ENCODE measurements at places on chromosomes 4 and X. TPM values are rescaled to one million over a fixed set of nuclear protein-coding genes. Genes with fewer than 3 reads are reported as not detected.

DNA sequence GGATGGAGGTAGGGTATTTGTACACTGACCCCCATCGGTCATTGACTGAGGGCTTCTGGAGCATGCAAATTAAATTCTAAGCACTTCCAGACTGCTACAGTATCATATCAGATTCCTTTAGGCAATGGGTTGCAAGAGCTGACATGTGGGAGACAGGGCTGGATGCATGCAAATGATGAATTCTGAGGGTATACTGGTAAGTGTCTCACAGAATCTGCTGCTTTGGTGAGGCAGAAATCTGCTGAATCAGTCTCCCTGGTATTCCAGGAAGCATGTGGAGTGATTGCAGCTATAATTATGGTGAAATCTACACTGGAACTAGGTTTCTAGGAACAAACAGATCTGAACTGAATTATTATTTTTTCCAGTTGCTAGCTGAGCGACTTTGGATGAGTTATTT, 684.9 kb upstream of the MAGEB2 start:
- H3K4me3 ChIP-seq = no peak overlapping the region
- no peak overlapping the region for H3K27ac ChIP-seq
- H3K27me3 ChIP-seq = peaks cover 3% of the 10 kb centered on the region
- DNase-seq = no peak
- no peaks in the 10 kb centered on the region for H3K36me3 ChIP-seq
- no peaks in the 10 kb centered on the region for H3K4me1 ChIP-seq

- no peak for DNase-seq
- peaks cover 5% of the 10 kb centered on the region for H3K27me3 ChIP-seq
- H3K4me1 ChIP-seq = peaks cover 7% of the 10 kb centered on the region
- no peaks in the 10 kb centered on the region for H3K36me3 ChIP-seq
- H3K4me3 ChIP-seq = no peak overlapping the region
These were observed 119.5 kb upstream of the LIMCH1 start for GRCh38 chr4:41418444-41418843.

GRCh38 chr4:22324422-22324821, 191.4 kb downstream of the ADGRA3 start:
- H3K27me3 ChIP-seq = no peaks in the 10 kb centered on the region
- no peak overlapping the region for H3K27ac ChIP-seq
- no peak overlapping the region for H3K4me3 ChIP-seq

- H3K27me3 ChIP-seq = no peaks in the 10 kb centered on the region
- H3K27ac ChIP-seq = no peak overlapping the region
- H3K4me1 ChIP-seq = no peaks in the 10 kb centered on the region
These were observed 13.3 kb downstream of the CETN2 start for GRCh38 chrX:152817078-152817764.

DNA sequence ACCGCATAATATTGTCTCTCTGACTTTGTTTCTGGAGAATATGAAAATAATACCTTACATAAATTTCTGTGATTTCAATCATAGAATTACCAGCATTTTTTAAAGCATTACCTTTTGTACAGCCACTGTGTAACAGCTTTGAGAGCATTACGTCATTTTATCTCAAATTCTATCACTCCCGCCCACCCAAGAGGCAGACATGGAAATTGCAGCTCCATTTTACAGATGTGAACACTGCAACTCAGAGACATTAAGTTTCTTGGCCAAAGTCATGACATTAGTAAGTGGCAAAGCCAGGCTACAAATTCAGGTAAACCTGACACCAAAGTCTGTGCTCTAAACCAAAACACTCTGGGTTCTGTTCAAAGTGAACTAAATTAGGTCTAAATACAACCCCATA, 33.6 kb upstream of the KDR start:
- DNase-seq = no peak
- H3K4me3 ChIP-seq = no peak overlapping the region
- H3K27ac ChIP-seq = no peak overlapping the region
- H3K4me1 ChIP-seq = no peaks in the 10 kb centered on the region

- H3K4me3 ChIP-seq = no peak overlapping the region
- H3K27ac ChIP-seq = no peak overlapping the region
- DNase-seq = no peak
- peaks cover 31% of the 10 kb centered on the region for H3K27me3 ChIP-seq
These were observed 28.2 kb upstream of the RASSF6 start for GRCh38 chr4:73648478-73648877.

DNA sequence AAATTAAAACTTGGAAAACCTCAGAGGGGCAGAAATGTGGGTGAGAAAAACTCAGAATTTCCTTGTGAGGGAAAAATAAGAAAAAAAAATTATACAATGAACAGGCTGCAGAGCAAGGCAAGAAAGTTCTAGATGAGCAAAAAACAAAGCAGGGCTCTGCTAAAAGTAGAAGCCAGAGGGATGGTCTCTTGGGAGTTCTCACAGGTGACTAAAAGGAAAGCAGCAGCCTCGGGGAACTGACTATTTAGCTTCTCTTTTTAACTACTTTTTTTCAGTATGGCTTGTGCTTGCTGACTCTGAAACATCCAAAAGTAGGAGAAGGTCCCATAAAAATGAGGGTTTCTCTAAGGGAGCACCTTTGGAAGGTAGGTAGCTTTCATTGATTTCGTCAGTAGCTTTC, 36.4 kb downstream of the PCDH19 start:
- H3K27me3 ChIP-seq = no peaks in the 10 kb centered on the region
- DNase-seq = no peak
- no peak overlapping the region for H3K27ac ChIP-seq
- no peak overlapping the region for H3K4me3 ChIP-seq

- no peak for DNase-seq
- no peak overlapping the region for H3K4me3 ChIP-seq
- no peaks in the 10 kb centered on the region for H3K36me3 ChIP-seq
These were observed 255.3 kb upstream of the NRK start for GRCh38 chrX:105567082-105567481.

DNA sequence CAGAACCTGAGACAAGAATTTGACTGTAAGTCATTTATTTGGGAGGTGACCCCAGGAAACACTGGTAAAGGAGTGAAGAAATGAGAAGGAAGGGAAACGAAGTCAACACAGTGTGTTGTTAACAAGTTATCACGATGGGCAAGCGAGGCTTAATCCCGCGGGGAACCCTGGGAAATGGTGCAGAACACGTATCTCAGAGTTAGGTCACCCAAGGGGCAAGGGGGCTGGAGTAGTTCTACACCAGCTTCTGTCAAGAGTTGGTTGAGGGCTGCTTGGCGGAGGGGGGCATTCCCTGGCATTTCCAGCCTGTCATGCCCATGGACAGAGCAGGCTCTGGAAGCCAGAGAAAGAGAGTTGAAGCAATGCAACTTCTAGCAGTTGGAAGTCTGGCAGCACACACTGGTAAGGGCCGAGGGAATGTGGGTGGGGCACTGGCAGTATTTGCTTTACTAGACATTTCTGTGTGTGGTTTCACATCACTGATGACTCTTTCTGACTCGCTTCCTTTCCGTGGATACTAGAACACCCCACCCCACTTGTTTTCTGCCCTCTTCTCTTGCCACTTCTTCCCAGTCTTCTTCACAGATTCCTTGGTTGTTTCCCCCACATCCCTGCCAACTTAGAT, 52.2 kb upstream of the ADGRG2 start:
- H3K4me3 ChIP-seq = no peak overlapping the region
- DNase-seq = no peak
- H3K4me1 ChIP-seq = peaks cover 17% of the 10 kb centered on the region
- no peaks in the 10 kb centered on the region for H3K27me3 ChIP-seq
- no peak overlapping the region for H3K27ac ChIP-seq

DNA sequence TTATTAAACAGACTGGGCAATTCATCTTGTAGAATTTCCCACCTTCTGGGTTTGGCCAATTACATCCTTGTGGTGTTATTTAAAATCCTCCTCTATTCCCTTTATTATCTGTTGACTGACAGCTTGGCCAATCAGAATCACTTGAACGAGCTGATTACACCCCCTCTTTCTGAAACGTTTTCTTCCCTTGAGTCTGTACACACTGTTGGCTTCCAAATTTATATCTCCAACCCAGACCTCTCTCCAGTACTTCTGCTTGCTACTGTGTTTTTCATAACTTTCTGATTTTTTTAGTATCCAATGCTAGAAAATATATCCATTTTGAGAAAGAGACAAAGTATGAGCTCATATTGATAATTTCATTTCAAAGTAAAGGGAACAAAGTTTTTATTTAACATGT, 14.8 kb downstream of the CD38 start:
- H3K27ac ChIP-seq = no peak overlapping the region
- no peak overlapping the region for H3K4me3 ChIP-seq
- H3K27me3 ChIP-seq = peaks cover 32% of the 10 kb centered on the region
- no peak for DNase-seq
- H3K4me1 ChIP-seq = no peaks in the 10 kb centered on the region

METTL14 gene
- total RNA-seq = 29.3 TPM

GPM6B gene
- total RNA-seq = 31.7 TPM

TMEM144 gene
- 2.6 TPM for total RNA-seq

Measured in chondrocyte (in vitro differentiated cells).